ENCODE measurements at places on chromosomes 4 and X.

DNA sequence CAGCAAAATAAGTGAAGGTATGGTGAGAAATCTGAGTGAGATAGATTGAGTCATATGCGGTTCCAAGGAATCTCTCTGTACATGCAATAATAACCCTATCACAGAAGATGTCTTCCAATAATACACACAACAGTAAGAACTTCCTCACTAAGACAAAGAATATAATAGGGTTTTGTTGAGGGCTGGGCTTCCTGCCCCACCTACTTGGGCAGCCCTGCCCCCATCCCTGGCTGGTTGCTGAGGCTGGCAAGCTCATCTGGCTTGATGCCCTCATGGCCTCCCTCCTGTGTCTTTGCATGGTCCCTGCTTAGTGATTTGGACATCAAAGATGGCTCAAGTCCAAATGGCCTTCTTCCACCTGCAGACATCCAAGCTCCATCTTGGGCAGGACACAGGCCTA lies 2.7 kb downstream of the GEMIN8 start:
- no peak for DNase-seq

DNA sequence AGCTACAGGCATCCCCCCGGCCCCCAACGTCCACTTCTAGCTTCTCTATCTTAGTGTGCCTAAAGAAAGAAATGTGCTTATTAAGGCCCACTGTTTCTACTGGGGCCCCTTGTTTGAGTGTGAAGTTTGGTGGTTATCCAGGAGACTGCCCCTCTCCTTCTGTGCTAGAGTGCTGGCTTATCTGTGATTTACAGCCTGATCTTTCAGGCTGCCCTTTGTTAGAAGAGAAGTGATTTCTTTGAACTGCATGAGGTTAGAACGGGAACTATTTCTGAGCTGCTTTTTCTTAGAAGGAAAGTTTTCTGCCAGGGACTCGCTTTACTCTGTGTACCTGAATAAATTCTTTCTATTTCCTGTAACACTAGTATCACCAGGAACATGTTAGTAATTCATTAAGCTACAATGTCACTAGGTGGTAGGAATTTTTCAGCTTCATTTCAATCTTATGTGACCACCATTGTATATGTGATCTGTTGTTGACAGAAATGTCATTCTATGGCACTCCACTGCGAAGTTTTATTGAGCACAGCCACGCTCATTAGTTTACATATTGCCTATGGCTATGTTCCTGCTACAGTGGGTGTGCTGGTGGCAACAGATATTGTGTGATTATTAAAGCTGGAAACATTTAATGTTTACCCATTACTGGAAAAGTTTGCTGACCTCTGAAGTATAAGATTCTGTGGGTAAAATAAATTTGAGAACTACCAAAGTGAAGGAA lies 193.8 kb upstream of the CXorf51B start:
- DNase-seq, result no peak

DNA sequence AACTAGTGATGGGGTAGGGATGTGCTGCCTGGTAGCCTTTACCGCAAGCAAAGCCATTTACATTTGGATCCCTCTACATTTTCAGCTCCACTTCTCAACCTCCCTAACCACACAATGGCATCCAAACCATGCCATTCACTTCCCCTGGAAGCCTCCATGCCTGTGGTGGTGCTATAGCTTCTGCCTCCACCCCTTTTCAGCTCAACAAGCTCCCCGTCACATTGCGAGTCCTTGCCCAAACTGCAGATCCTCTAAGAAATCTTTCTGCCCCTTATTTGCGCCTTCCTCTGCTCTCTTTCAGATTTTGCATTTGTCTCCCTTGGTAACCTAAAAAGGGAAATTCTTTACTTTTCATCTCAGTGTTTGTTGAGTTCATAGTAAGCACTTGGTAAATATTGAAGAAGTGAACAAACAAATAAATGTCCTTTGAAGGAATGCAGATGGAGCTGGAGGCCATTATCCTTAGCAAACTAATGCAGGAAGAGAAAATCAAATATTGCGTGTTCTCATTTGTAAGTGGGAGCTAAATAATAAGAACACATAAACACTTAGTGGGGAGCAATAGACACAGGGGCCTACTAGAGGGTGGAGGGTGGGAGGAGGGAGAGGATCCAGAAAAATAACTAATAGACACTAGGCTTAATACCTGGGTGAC lies 6.9 kb downstream of the CYTL1 start:
- DNase-seq, result no peak

DNA sequence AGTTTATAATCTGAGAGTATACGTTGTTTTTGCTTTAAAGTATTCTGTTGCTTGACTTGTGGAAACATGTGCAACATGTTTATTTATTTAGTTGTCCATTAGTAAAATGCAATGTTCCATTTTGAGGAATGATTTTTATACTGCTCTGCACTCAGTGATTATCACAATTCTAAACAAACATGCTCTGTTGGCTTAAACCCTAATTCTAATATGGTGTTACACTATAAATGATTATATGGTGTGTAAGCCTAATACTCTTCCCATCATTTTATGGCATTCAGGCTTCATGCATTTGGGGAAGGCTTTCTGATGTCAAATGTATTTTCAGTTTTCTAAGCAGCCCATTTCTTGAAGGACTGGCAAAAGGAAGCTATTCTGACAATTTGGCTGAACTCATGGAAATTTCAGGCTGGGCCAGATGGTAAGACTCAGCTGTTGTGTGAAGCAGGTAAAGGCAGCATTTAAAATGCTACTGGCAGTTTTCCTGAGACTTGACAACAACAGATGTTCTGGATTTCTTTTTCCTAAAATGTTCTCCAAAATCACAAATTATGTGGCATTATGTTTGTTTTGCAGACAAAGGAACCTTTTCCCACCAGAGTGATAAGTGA lies 336.7 kb upstream of the GNPDA2 start:
- no peak for DNase-seq

DNA sequence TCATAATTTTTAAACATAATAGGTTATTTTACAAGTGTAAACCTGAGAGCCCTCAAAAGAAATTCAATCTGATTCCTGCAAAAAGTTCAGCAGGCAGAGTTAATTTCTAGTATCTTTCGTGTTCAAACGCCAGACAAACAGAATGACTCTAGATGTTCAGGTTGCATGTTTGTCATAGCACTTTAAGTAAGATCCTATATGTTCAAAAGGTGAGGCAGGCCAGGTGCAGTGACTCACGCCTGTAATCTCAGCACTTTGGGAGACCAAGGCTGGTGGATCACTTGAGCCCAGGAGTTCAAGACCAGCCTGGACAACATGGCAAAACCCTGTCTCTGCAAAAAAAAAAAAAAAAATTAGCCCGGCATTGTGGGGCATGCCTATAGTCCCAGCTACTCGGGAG lies 1.1 kb upstream of the RASSF6 start:
- DNase-seq, result no peak

GRCh38 chr4:16197876-16198665 lies 28.2 kb downstream of the TAPT1 start:
- no peak for DNase-seq

GRCh38 chr4:113901994-113902787 lies 77.3 kb downstream of the ARSJ start:
- DNase-seq, result no peak

DNA sequence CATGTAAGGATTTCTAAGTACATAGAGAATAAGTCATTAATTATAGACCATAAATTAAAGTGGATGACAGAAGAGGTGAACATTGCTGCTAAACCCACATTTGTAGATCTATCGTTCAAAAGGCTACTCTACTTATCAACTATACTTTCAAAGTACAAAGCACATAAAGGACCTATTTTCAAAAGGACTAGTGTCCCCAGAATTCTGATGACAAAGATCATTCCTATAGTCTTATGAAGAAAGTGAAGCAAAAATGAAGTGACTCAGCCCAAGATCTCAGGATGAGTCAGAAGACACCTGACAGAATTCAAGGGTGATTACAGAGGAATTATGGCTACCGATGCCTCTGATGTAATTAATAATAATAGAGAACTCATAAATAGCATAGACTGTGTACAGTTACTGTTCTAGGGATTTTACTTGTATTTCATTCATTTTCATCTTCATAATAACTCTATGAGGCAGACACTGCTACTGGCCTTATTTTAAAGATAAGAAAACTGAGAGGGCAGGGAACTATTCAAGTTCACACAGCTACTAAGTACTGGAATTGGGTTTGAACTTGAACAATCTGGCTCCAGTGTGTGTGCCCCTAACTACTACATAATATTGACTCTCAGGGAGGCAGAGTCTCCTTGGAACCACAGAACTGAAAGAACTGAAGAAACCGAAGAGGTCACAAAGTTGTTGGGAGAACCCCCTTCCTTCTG lies 17.1 kb downstream of the USP46 start:
- DNase-seq, result no peak

Data from AG08396 (cell line).